Colonic mucosa (tissue), 4 donors: ENCODE measurements at places on chromosomes 16 and 17.

GRCh38 chr17:1160591-1161390, 19.0 kb downstream of the ABR start:
- DNase-seq, result no peak

DNA sequence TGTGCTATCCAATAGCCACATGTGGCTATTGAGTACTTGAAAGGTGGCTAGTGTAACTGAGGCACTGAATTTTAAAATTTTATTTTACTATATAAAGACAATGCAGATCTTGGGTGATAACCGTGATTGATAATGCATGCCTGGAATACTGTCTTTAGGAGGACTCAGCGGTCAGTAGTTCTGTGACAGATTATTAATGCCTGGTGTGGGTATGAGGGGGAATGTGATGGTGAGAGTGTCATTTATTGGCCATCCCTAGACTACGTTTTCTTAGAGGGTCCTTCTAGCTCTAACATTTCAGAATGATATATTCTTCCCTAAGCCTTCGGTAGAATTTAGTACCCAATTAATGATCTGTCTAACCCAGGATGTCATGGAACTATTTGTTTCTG, 157.6 kb downstream of the CPPED1 start:
- no peak for DNase-seq

DNA sequence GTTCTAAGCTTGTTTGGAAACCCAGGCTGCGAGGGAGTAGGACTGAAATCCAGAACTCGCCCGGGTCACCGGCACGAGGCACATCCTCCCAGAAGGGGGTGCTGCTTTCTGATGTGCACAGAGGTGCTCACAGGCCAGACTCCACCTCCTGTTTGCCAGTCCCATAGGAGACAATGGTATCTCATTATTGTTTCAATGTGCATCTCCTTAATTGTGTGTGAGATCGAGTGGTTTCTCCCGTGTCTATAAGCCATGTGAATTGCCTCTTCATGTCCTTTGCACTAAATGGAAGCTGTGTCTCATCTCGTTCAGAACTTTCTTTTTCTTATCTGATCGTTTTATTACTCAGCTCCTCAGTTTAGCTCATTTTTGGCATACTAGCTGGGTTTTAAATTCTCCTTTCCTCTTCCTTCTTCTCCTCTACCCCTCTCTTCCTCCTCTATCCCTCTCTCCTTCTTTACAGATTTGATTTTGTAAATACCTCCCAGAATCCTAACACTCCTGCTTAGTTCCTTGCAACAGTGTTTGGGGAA, 32.1 kb upstream of the PRKCB start:
- DNase-seq, result peak; percentile 73

GRCh38 chr17:33049781-33050414, 58.3 kb downstream of the SPACA3 start:
- peak; percentile 68 for DNase-seq

DNA sequence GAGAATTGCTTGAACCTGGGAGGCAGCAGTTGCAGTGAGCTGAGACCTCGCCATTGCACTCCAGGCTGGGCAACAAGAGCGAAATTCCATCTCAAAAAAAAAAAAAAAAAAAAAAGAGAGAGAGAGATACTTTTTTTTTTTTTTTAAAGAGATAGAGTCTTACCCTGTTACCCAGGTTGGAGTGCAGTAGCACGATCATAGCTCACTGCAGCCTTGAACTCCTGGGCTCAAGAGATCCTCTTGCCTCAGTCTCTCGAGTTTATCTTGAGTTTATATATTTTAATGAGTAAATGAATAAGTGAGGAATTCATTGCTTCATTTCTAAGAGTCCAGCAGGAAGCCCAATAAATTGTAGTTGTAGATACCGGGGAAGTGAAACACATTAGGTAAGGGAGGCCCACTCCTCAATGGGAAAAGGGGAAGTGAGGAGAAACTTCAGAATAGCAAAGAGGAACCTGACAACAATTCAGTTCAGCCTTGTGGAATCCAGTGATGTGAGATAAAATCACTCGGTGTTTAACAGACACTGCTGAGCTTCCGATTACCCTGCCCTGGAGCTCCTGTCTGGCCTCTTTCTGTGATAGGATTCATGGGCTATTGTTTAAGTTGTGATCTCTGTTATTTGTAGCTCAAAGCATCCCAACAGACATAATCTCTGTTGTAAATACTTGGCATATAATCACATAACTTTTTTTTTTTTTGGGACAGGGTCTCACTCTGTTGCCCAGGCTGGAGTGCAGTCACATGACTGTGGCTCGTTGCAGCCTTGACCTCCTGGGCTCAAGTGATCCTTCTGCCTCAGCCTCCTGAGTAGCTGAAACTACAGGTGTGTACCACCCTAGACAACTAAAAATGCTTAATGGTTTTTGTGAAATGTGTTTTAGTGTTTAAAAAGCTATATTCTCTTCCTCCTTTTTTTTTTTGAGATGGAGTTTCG, 15.8 kb upstream of the ITGAM start:
- DNase-seq, result no peak

DNA sequence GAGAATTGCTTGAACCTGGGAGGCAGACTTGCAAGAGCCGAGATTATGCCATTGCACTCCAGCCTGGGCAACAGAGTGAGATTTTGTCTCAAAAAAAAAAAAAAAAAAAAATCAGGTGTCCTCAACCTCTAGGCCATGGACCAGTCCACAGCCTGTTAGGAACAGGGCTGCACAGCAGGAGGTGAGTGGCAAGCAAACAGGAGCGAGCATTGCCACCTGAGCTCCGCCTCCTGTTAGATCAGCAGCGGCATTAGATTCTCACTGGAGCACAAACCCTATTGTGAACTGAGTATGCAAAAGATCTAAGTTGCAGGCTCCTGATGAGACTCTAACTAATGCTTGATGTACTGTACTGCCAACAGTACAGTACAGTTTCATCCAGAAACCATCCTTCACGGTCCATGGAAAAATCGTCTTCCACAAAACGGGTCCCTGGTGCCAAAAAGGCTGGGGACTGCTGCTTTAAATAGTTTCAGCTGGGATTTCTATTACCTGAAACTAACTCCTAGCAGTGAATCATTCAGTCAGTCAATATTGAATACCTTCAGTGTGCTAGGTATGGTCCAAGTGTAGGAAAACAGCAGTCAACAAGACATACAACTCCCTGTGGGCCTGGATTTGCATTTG, 56.3 kb upstream of the DHX40 start:
- DNase-seq, result no peak

- no peak for DNase-seq
Observed at GRCh38 chr17:6420173-6420641, 14.7 kb downstream of the AIPL1 start.

- DNase-seq, result no peak
Observed at GRCh38 chr17:3712811-3713463, 10.8 kb upstream of the HASPIN start.

- DNase-seq, result no peak
Observed at GRCh38 chr16:11682655-11683096, 14.4 kb downstream of the SNN start.

DNA sequence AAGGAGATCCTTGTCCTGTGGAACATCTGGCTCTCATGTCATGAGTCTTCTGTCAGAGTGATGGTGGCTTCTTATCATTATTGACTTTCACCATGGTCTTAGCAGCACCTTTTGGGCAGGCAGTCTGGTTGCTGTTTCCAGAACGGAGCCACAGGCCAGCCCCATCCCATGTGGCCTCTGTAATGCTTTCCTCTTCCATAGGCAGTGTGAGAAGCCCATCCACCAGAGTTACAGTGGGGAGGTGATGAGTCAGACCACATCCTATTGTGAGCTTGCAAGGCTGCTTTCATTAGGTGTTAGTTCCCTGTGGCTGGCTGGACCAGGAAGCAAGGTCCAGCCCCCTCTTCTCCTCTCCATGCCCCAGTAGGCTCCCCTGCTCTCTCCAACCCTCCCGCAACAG, 30.8 kb upstream of the SPACA3 start:
- DNase-seq, result no peak

GRCh38 chr16:85041219-85042166, 13.9 kb downstream of the KIAA0513 start:
- DNase-seq, result no peak

DNA sequence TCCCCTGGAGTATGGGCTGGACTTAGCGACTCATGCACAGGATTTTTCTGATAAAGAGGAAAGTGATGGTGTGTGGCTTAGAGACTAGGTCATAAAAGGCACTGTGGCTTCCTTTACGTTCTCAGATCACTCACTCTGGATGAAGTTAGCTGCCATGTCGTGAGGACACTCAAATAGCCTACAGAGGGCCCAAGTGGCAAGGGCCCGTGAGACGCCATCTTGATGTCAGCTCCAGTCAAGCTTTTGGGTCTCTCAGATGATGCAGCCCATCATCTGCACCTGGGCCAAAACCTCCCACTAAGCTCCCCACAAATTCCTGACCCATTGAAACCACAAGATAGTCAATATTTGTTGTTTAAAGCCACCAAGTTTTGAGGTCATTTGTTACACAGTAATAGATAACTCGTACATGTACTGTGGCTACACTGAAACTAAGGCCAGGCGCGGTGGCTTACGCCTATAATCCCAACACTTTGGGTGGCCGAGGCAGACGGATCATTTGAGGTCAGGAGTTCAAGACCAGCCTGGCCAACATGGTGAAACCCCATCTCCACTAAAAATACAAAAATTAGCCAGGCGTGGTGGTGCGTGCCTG, 14.7 kb downstream of the ST6GALNAC2 start:
- no peak for DNase-seq

GRCh38 chr16:15466886-15467781, 32.7 kb downstream of the BMERB1 start:
- no peak for DNase-seq

DNA sequence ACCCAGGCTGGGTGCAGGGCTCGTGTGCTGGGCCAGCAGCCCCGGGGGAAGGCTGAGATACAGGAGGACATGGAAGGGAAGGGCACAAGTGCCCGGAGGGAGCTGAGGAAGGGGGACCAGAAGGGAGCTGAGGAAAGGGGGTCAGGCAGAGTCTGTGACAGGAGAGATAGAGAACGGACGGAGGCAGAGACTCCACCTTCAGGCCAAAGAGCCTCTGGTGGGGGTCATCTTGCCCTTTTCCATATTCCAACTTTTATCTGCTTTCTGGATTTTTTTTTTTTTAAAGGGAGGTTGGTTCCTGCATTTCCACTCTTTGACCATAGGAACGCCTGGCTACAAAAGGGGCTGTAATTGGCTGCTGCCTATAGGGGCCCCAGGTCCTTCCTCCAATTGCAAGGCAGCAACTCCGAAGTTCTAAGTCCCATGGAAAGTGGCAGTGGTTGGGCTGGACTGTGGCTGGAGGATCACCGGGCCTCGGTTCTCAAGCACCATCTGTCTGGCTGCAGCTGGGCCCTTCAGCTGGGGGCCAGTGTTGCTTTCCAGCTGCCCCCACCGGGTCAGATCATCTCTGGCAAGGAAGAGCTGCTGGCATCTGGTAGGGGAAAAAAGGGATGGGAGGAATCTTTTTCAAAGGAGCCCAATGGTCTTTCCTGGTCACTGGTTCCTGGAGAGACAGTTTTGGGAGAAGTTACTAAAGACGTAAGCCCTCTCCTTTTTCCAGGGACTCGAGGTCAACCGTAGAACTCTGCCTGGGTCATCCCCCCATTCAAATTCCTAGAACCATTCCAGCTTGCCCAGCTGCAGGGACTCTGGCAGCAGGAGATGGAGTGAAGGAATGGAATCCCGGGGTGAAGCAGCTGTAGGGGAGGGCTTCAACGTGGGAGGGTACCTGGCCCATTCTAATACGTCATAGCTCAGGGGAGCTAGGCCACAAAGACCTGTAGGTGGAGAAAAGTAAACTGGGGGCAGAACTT, 13.1 kb upstream of the MRPS23 start:
- no peak for DNase-seq

DNA sequence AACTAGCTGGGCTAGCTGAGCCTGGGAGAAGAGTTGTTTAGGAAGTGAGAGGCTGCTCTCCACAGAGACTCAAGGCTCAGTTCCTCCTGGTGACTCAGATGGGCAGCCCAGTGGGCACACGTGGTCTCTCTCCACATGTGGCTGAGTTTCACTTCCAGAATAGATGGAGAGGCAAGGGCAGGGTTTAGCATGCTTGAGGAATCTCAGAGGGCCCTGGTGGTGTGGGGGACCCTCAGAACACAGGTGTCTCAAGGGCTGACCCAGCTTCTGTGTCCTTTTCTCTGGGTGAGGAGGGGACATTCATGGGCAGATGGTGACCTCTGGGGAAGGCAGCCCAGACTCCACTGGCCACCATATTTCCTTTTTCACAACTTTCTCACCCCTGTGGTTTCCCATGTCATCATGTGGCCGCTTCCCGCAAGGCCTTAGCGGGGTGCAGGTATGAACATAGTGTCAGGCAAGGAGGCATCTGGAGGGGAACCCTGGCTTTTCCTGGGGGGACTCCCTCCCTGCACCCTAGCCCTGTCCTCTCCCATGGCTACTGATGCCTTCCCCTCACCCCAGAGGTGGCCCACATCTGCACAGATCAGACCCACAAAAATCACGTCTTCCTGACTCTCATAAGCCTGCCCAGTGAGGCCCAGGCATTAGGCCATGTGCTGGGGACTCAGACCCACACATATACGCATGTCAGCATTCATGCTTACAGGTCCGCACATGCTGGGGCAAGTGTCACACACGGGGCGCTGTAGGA, 3.3 kb downstream of the GRN start:
- no peak for DNase-seq

- DNase-seq, result no peak
Observed at GRCh38 chr17:61926826-61927207, 965 bp downstream of the INTS2 start.

DNA sequence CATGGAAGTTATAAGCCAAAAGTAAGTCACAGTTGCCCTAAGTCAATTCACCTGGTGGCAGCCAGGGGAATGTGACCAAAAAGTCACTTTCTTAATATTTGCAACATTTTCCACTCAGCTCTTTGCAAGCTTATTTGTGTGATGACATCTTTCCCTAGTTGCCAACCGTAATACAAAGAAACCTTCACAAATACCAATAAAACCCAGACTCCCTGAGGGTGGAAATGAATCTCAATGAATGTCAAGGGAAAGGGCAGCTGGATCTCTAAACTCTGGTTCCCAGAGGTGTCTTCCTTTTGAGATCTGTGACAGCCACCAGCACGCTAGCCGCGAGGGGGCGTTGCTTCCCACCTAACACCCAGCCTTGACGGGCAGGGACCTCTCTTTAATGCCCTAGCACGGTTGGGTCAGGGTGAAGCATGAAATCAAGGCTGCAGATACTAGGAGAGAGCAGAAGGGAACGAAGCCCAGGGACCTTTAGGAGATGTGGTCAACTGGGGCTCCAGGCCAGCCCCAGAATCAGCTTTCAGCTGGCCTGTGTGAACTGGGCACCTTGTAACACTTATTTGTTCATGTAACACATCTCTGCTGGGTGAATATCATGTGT, 82.2 kb downstream of the CMC2 start:
- peak; percentile 67 for DNase-seq

GRCh38 chr17:4834681-4835020, 1.5 kb downstream of the MINK1 start:
- peak; percentile 42 for DNase-seq
